ENCODE measurements at places on chromosomes 6 and 20.
A peak's percentile ranks its signal among the peaks of the same experiment; 100 is the strongest.

DNA sequence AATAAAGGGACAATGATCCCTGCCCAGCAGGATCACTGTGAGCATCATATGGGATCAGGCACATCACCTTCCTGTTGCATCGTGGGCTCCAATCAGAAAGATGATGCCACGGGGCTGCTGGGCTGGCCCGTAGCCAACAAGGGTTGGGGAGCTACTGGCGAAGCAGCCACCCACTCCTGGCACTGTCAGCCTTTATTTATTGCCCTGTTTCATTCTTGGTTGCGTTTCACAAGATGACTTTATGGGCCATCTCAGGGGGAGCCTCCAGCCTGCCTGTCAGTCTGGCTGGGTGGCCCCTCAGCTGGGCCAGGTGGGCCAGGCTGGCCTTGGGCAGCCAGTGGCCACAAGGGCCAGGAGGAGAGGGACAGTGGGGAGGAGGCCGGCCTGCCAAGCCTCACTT, 17.3 kb downstream of the VSTM2L start:
- no peak for DNase-seq

- peak; percentile 35 for DNase-seq
Observed at GRCh38 chr6:73451223-73452106, 632 bp downstream of the CGAS start.

GRCh38 chr6:13117570-13117969, 210.8 kb downstream of the TBC1D7 start:
- no peak for DNase-seq

GRCh38 chr20:63693733-63694583, 2.5 kb upstream of the TNFRSF6B start:
- no peak for DNase-seq

DNA sequence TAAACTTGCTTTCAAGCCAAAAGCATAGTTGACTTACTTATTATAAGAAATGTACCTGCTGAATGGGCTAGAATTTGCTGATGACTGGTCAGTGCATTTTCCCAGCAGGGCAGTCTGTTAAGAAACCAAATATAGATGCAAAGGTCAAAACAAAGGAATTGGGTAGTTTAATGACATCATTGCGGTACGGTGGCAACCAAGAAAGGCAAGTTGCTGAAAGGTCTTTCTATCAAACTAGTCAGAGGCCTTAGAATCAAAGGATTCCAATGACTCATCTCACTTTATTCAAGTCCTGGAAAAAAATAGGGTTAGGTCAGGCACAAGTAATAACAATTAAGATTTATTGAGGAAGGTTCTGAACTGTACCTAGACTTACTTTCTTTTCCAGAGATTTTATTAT, 76.4 kb downstream of the KIZ start:
- DNase-seq, result no peak

- no peak for DNase-seq
Observed at GRCh38 chr6:168132531-168133167, 53.6 kb upstream of the FRMD1 start.

DNA sequence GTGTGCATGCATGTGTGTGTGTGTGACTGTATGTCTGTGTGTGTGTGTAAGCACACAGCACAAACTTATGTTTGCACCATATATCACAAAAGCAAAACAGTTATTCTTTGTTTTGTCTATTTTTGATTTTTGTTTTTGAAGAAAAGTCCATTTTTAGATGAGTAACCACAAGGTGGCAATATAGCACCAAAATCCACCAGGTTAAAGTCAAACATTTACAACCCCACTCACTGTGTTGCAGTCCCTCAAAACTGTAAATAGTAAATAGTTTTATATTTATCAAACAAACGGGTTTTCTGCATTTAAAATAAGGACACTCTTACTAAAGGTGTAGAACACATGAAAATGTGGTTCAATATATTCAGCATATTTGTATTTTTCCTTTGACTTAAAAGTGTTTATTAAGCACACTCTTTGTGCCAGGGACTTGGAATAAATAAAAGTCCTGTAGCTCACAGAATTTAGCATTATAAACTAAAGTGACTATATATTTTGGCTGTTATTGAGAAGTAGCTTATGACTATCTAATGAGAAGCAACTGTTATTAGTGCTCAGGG, 118.5 kb downstream of the GFRAL start:
- DNase-seq, result no peak

DNA sequence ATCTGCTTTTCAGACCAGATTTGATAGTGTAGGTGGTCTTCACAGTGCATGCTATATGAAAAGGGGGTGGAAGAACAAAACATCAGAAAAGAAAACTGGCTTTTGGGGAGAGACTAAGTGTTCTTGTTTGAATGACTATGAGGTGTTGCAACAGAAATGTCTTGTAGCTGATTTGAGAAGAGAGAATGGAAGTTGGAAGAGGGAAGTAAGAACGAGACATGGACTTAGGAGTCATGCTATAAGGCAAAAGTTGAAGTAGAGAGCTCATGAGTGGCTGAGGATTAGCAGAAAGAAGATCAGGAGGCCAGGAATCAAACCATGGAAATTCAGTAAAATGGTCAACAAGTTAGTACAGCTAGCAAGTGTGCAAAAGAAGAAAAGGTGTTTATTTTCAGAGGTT, 32.1 kb downstream of the FNDC1 start:
- DNase-seq, result no peak

- no peak for DNase-seq
Observed at GRCh38 chr6:136803608-136804007, 11.3 kb upstream of the MAP3K5 start.

- no peak for DNase-seq
Observed at GRCh38 chr6:93243231-93243778, 176.1 kb downstream of the EPHA7 start.

- DNase-seq, result no peak
Observed at GRCh38 chr6:25302677-25303128, 23.5 kb downstream of the CARMIL1 start.

- no peak for DNase-seq
Observed at GRCh38 chr20:50455656-50456451, 54.3 kb upstream of the PTPN1 start.

DNA sequence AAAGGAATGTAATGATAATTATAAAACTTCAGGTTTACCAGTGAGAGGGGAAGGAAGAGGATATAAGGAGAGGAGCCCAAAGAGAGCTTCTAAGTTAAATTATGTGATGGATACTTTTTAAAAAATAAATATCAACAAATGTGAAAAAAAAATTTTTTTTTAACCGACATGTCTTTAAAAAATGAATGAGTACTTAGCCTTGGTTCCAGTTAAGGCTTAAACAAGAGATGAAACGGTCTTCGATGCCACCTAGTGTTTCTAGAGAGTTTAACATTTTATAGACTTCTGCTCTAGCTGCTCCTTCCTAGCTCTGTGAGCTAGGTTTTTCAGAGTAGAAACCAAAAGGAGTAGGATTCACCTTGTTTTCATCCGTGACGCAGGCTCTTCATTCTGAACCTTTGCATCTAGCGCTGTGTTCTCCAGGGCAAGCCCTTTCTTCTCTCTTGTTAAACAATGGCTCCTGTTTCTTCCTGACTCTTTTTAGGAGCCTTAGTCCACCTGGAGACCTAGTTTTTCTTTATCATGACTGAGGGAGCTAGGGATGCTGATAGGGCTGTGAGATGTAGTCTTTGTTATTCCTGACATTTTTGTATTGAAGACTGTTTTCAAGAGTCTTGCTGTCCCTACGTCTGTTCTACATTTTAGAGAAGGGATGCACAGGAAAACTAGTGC, 42.4 kb upstream of the GNRH2 start:
- no peak for DNase-seq

DNA sequence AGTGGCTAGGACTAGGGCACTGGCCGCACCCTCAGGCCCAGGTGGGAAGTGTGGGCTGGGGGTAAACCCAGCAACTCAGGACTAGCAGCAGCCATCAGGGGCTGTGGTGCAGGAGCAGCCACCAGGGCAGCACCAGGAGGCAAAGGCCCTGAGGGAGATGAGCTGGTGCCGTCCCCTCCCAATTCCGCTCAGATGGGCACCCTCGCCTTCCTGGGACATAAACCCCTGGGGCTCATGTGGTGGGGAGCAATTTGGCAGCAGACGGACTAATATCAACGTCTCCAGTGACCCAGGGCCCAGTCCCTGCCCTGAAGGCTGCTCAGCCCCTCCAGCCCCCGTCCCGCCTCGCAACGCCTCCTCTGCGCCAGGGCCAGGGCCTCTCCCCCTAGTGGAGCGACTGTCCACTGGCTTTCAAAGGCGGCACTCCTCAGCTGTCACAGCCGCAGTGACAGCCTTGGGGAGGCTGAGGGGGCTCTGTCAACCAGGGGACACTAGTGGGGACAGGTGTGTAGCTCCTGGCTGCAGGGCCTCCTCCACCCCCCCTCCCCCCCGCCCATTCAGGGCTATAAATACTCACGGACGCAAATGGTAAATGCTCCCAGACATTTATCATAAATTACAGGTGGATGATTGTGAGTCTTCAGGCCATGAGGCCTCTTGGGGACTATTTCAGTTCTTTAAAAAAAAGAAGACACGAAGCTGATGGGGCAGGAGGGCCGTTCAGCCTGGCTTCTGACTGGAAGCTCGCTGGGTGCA, 349.9 kb downstream of the ZFAND3 start:
- no peak for DNase-seq

DNA sequence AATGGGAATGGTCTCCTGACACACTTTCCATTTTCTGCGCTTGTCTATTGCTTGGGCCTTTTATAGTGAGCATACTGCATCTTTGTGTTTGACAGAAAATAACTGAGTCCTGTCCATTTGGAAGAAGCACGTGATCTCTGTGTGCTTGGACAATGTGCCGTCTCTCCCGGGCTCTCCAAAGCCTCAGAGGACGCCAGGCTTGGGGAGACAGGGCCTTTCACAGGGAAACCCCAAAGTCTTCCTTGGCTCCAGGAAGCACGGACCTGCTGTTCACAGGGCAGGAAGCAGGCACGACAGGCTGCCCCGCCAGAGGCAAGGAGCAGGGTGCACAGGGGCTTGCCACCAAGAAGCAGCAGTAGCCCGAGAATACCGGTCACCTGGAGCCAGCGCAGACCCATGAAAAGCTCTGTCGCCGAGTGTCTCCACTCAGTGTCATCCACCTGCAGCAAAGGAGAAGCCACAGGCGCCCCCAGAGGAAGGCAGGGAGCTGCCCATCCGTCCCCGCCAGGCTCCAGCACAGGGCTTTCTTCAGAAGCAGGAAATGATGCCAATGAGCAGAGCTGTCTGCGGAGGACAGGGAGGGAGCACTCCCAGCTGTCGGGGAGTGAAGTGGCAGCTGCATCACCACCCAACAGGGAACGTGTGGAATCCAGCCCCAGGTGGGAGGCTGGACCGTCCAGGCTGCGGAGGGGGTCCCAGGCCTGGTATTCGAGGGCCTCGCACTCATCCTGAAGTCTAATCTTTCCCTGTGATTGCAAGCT, 135.1 kb downstream of the AGPAT4 start:
- DNase-seq, result no peak

DNA sequence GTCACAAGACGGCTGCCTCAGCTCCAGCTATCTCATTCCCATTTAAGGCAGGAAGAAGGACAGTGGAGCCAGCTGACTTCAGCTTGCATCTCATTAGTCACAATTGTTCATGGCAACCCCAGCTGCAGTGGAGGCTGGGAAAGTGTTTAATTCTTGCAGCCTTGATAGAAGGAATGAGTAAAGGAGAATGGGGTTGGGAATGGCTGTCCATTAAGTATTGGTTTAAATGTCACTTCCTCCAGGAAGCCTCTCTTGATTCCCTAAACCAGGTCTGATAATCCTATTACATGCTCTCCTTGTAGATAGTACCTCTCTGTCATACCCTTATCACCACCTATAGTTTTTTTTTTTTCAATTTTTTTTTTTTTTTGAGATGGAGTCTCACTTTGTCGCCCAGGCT, 166.4 kb downstream of the TFAP2C start:
- DNase-seq, result no peak

GRCh38 chr6:73116330-73116729, 109.0 kb downstream of the KHDC1L start:
- no peak for DNase-seq

DNA sequence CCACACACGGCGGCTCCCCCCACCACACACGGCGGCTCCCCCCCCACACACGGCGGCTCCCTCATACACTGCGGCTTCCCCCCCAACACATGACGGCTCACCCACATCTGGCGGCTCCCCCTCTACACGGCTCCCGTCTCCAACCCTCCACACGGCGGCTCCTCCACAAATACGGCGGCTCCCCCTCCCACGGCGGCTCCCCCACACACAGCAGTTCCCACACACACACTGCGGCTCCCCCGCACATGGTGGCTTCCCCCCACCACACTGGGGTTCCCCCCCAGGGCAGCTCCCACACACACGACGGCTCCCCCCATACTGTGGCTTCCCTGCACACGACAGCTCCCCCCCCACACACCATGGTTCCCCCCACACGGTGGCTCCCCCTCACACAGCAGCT, 98.0 kb downstream of the TTLL2 start:
- no peak for DNase-seq

DNA sequence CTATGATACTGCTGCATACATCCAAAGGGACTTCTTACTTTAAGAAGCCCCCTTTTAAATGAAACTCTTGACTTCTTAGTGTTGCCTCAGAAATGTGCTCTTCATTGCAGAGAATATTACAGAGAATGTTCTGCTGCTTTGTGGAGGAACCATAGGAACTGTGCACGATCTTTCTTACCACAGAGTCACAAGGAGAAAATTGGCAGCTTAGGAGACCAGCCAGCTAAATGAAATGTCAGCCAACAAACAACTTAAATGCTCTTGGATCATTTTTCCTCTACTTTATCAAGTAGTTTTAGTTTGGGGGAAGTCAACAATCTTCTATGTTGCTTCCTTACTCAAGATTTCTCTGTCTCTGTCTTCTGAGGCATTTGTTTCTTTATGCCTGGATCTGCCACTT, 125.9 kb upstream of the MLIP start:
- DNase-seq, result no peak

DNA sequence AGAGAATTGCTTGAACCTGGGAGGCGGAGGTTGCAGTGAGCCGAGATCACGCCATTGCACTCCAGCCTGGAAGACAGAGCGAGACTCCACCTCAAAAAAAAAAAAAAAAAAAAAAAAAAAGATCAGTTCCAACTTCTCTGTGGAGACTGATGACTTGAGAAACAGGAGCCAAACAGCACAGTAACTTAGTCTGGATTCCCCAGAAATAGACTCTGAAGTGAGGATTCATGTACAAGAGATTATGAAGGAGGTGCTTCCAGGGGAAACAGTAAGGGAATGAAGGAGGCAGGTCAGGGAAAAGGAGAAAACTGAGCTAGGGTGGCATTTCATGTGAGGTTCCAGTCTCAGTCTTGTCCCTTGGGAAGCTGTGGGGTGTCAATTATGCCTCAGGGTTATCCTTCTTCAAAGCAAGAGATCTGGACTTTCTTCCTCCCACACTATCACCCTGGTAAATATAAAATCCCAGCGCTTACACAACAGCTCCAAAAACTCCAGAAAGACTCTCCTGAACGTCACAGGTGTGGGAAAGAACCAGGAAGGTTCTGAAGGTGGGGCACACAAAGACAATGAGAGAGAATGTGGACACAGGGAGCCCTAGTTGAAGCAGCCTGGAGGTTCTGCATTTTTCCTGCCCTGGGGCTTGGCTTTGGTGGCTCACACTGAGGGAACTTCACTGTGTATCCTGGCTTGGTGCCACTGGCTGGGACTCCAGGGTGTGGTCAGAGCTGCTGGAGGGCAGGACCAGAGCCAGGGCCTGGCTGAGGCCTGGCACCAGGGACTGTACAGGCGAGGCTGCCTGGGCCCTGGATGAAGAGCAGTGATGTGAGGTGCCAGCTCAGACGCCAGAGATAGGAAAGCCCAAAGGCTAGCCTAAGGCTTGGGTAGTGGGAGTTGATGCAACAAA, 46.8 kb downstream of the PCNA start:
- no peak for DNase-seq
